ENCODE measurements at places on chromosomes 1 and 21.

GRCh38 chr1:11515368-11516300, 36.7 kb downstream of the DISP3 start:
- DNase-seq: no peak

- DNase-seq: no peak
Measured at GRCh38 chr1:167678422-167678821, 43.4 kb upstream of the MPZL1 start.

- DNase-seq: no peak
Measured at GRCh38 chr1:42055061-42055460, 98.1 kb upstream of the GUCA2B start.

- DNase-seq: no peak
Measured at GRCh38 chr1:37078866-37079265, 44.6 kb upstream of the GRIK3 start.

- no peak for DNase-seq
Measured at GRCh38 chr1:66528580-66528979, 5.4 kb upstream of the SGIP1 start.

DNA sequence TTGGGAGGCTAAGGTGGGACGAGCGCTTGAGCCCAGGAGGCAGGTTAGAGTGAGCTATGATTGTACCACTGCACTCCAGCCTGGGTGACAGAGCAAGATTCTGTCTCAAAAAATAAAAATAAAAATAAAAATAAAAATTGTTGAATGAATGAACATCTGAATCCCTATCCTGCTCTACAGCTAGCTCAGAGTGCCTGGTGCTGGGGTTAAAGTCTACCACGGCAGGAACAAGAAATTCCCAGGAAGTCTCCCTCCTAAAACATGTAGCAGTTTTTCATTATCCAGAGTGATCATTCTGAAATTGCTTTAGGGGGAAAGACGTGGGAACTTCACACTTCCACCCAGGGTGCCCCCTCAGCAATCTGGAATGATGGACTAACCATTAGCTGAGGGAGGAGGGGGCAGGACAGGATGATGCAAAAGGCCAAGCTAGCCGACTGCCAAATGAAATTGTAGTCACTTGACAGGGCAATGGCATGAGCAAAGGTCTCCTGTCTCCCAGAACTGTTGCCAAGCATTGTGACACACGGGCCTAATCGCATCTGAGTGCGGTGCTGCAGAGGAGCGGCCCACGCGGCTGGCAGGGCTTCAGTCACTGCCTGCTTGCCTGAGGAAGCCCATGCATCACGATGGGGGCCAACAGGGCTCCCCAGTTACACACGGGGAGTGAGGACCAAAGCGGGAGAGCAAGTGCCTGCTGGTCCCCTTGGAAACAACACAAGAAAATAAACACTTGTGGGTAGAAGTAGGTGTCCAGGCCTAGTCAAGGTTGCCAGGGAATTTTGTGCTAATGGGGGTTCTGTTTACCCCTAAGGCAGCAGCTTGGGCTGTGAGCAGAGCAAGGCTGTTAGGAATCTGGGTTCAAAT, 85.7 kb downstream of the NENF start:
- DNase-seq: no peak
